ENCODE measurements at places on chromosomes 5 and 9.

DNA sequence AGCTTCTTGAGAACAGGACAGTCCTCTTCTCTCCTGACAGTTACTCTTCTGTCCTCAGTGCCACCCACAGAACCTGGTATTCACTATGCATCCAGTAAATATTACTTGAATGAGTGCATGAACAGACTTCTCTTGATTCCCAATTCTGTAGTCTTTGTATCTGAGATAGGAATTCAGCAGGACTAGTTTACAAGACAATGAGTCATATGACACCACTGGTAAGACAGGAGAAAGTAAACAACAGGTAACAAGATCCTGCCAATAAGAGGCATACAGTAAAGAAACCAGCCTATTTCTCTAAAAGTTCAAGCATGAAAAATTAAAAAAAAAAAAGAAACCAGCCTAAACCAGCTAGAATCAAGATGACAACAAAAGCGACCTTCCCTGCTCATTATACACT lies 6.2 kb downstream of the ZNF883 start:
- no peak for DNase-seq

GRCh38 chr5:132781029-132781428 lies 4.0 kb upstream of the SEPTIN8 start:
- no peak for DNase-seq

- no peak for DNase-seq
Measured at GRCh38 chr5:68343421-68343826, 127.9 kb downstream of the PIK3R1 start.

DNA sequence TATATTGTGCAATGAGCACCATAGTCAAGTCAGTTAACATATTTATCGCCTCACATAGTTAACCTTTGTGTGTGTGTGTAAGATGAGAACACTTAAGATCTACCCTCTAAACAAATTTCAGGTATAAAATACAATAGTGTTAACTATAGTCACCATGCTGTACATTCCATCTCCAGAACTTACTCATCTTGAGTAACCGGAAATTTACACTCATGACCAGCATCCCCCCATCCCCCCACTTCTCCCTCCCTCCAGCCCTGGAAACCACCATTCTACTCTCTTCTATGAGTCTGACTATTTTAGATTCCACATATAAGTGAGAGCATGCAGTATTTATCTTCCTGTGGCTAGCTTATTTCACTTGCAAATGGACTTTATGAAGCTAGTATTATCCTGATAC lies 40.3 kb downstream of the ZNF354A start:
- DNase-seq = no peak

- no peak for DNase-seq
Measured at GRCh38 chr5:61586096-61587084, 254.3 kb downstream of the ZSWIM6 start.
